ENCODE measurements at places on chromosomes 4 and X.

DNA sequence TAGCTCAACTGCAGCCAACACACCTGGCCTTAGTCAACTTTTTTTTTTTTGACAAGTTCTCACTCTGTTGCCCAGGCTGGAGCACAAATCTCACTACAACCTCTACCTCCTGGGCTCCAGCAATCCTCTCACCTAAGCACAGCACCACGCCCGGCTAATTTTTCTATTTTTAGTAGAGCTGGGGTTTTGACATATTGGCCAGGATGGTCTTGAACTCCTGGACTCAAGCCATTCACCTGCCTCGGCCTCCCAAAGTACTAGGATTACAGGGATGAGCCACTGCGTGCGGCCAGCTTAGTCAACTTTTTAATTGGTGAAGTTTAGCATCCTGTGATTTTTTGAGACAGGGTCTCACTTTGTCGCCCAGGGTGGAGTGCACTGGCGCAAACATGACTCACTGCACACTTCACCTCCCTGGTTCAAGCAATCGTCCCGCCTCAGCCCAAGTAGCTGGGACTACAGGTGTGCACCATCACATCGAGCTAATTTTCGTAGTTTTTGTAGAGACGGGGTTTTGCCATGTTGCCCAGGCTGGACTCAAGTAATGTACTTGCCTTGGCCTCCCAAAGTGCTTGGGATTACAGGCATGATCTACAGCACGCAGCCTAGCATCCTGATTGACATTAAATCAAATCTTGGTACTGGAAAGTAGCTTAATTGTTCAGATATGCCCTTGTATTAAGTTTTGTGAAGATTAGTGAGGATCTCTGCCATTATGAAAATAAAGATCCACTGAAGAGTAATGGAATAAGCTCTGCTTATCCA is 8.3 kb downstream of the HNRNPDL start:
- DNase-seq, result no peak

GRCh38 chrX:135185795-135186443 is 14.7 kb upstream of the CT55 start:
- peak; percentile 34 for DNase-seq

DNA sequence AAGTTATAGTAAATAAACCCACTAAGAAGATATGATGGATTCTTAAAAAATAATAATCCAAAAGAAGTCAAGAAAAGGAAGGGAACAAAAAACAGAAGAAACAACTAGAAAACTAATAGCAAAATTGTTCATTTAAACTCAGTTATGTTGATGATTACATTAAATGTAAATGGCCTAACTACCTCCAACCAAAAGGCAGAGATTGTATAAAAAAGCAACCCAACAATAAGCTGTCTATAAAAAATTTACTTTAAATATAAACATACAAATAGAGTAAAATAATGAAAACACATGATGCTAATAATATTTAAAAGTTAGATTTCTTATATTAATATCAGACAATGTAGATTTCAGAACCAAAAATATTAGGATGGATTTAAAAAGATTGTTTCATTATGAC is 340.6 kb downstream of the CAMK2D start:
- no peak for DNase-seq

DNA sequence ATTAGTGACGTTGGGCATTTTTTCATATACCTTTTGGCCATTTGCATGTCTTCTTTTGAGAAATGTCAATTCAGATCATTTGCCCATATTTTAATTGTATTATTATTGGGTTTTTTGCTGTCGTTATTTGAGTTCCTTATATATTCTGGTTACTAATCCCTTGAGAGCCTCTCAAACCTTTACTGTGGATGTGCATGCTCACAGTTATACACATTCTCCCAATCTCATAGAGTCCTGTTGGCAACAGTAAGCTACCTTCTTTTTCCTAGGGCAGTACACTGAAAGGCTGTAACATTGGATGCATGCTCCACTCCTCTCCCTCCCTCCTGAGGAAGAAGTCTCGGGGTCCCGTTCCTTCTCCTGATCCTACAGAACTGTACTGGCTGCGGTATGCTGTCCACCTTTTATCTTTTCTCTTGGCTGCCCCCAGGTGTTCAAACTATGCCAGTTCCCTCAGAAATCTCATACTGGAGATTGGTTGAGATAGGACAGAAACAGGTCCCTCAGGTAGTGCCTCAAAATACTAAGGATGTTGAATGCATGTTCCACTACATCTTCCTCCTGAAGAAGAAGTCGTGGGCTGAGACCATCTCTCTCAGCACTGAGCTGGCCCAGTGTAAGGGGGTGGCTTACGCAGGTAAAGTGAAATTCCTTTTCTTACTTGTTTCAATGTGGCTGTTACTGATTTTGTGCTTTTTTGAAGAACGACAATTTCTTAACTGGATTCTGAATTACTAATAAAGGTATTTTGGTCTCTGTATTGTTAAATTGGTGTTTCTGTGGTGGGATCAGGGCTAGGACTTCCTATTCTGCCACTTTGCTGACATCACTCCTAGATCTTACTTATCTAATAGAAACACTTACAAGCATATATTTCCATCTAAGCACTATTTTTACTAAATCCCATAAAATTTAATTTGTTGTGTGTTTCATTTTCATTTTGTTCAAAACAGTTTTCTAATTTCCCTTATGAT is 145.4 kb upstream of the HUWE1 start:
- DNase-seq, result peak; percentile 25

- peak; percentile 20 for DNase-seq
Observed at GRCh38 chr4:27638163-27638915, 777.7 kb downstream of the STIM2 start.

All from amniotic epithelial cell (primary cell).